ENCODE measurements at places on chromosomes 11 and 22. TPM values are rescaled to one million over a fixed set of nuclear protein-coding genes. Genes with fewer than 3 reads are reported as not detected.

DNA sequence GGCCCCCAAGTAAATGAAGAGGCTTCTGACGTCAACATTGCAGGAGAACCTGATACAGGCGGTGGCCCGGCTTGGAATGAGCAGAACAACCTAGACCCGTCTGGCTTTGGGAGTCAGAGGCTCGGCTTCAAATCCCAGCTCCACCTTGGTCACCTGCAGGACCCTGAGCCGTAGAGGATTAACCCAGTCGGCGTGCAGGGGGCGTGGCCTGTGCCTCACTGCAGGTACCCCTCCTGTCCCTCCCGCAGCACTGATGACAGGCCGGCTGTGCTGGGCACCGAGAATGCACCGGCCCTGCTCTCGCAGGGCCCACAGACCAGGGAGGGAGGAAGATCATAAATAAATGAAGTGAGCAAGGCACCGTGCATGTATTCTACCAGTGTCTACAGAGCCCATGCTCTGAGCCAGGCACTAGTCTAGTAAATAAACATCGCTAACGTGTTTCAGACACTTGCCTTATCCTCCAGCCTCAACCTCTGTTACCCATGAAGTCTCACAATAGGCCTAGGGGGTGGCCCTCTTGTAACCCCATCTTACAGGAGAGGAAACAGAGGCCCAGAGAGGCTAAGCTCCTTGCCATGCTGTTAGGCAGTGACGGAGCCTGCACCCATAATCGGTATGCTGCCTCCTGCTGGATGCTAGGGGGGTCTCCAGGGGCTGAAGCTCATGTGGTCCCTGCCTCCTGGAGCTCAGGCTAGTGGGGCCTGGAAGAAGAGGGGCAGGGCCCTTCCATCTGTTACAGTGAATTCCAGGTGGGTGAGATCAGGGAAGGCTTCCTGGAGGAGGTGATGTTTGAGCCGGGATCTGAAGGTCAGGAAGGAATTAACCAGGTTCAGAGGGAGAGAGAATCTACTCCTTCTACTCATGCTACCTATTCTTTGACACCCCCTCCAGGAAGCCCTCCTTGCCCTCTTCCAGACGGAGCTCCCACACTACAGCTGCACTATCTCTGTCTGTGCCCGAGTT lies 53.4 kb downstream of the RTL6 start:
- no peak overlapping the region for H3K27ac ChIP-seq
- no peaks in the 10 kb centered on the region for H3K27me3 ChIP-seq
- H3K4me3 ChIP-seq, result no peak overlapping the region

GRCh38 chr11:116379185-116379828 lies 393.5 kb downstream of the BUD13 start:
- no peaks in the 10 kb centered on the region for H3K27me3 ChIP-seq
- no peak for DNase-seq
- H3K4me3 ChIP-seq, result no peak overlapping the region

- H3K27me3 ChIP-seq, result no peaks in the 10 kb centered on the region
- H3K4me1 ChIP-seq, result peaks cover 10% of the 10 kb centered on the region
- no peak overlapping the region for H3K27ac ChIP-seq
Measured at GRCh38 chr11:87304412-87304811, 266.7 kb downstream of the TMEM135 start.

DNA sequence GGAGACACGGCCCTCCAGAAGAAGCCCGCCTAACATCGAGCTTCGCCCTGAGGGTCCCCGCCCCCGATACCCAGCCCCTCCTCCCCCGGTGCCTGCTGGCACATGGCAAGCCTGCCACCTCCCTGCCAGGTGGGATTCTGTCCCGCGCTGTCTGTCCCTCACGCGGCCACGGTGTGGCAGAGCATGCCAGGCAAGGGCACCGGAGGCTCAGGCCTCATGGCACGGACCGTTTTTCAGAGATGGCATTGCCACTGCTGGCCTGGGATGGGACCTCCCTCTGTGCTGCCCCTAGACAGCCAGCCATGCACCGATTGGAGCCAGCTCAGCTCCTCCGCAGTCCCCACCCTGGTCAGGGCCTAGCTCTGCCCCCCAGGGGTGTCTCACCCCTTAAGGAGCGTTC lies 19.4 kb downstream of the MRPL23 start:
- H3K36me3 ChIP-seq, result no peaks in the 10 kb centered on the region
- no peaks in the 10 kb centered on the region for H3K4me1 ChIP-seq
- H3K4me3 ChIP-seq, result no peak overlapping the region
- H3K27me3 ChIP-seq, result no peaks in the 10 kb centered on the region
- DNase-seq, result peak; percentile 5

GRCh38 chr11:103315248-103315647 lies 206.0 kb downstream of the DYNC2H1 start:
- no peak overlapping the region for H3K27ac ChIP-seq
- H3K4me1 ChIP-seq, result no peaks in the 10 kb centered on the region
- H3K36me3 ChIP-seq, result peaks cover 6% of the 10 kb centered on the region
- H3K4me3 ChIP-seq, result no peak overlapping the region

DNA sequence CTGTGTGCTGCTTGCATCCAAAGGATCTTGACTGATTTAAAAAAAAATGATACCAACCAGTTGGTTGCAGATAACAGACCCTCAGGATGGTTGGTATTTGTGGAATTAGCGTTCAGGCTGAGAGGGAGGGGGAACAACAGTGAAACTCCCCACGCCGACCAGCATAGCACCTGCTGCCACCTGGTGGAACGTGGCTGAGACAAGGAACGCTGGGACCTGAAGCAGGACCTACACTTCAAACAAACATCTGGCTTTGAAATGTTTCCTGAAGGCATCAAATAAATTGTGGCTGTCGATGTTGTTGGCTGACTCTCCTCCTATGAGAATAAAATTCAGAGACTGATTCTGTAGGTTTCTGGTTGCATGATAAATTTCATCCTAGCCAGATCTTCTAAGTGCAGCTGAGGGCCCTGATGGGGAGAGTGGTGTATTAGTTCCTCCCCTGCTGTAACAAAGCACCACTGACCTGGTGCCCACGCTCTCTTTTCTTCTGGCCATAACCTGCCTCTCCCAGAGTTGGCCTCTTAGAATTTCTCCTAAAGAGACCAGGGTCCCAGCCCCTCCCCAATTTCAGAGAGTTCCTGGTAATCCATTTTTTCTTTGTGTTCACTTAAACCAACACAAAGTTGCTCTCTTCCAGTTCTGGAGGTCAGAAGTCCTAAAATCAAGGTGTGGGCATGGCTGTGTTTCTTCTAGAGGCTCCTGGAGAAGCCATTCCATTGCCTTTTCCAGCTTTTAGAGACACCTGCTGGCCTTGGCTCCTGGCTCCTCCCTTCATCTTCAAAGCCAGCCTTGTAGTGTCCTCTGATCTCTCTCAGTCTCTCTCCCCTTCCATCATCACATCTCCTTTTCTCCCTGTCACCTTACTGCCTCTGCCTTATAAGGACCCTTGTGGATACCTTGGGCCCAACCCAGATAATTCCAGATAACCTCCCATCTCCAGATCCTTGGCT lies 17.3 kb downstream of the APOL2 start:
- no peak overlapping the region for H3K4me3 ChIP-seq
- no peaks in the 10 kb centered on the region for H3K27me3 ChIP-seq
- no peak overlapping the region for H3K27ac ChIP-seq
- no peak for DNase-seq
- no peaks in the 10 kb centered on the region for H3K4me1 ChIP-seq

DNA sequence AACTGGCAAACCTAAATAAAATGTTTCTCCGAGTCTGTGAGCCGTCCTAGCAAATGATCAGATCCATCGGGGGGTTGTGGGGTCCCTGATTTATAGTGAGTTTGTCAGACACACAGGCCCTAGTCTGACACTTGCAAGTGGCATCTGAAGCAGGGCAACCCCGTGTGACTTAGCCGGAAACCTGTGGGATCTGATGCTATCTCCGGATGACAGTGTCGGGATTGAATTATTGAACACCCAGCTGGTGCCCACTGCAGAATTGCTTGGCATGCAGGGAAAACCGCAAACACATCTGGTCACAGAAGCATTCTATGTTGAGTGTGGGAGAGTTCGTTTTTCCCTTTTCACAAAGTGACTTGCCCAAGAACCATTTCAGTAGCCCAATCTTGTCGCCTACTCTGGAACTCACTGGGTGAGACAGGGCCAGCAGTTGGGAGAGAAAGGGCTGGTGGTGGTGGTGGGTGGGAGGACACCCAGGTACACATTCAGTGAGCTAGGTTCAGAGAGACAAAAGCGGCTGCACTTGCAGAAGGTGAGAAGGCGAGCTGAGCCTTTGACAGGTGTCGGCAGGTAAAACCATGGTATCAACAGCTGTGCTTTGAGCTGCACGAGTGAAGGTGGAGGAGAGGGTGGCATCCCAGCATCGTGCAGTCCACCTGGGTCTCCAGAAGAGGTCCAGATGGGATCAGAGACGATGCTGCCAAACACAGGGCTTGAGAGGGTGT lies 33.7 kb upstream of the B3GAT1 start:
- H3K4me1 ChIP-seq, result no peaks in the 10 kb centered on the region
- peak; percentile 33 for DNase-seq
- no peak overlapping the region for H3K4me3 ChIP-seq
- H3K27ac ChIP-seq, result no peak overlapping the region
- H3K36me3 ChIP-seq, result no peaks in the 10 kb centered on the region

- no peak overlapping the region for H3K4me3 ChIP-seq
- H3K27ac ChIP-seq, result no peak overlapping the region
- no peaks in the 10 kb centered on the region for H3K4me1 ChIP-seq
- no peaks in the 10 kb centered on the region for H3K27me3 ChIP-seq
Measured at GRCh38 chr22:43550024-43550620, 138.3 kb downstream of the MPPED1 start.

DNA sequence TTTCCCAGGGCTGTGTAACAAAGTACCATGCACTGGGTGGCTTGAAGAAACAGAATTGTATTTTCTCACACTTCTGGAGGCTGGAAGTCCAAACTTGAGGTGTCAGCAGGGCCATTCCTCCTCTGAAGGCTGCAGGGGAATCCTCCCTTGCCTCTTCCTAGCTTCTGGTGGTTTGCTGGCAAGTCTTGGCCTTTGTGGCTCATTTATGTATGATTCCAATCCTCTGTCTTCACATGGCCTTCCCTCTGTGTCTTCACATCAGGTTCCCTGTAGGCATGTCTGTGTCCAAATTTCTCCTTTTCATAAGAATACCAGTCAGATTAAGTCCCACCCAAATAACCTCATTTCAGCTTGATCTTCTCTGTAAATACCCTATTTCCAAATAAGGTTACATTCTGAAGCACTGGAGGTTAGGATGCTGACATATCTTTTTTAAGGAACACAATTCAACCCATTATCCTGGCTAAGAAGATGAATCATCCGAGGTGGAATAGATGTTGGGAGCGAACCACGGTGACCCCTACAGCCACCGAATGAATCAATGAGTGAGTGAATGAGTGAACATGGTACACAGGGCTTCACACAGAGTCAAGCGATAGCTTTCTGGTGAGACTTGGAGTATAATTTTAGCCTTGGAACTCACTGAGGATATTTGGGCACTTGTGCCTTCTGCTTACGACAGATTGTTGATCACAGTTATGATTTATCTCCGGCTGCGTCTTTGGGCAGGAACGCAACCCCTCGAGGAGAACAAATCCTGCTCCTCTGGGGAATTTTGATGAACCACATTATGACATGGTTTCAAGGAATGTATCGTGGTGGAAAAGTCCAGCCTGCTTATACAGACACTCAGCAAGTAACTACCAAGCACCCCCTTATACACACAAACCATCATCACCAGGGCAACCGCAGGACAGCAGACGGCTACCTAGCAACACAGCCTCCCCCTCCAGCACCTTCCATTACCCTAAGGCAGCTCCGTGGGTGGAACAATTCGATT lies 34.3 kb upstream of the MICAL2 start:
- peak overlapping the region; percentile 91 for H3K27ac ChIP-seq
- H3K27me3 ChIP-seq, result no peaks in the 10 kb centered on the region
- no peak overlapping the region for H3K4me3 ChIP-seq
- peak; percentile 83 for DNase-seq
- H3K36me3 ChIP-seq, result no peaks in the 10 kb centered on the region
- H3K4me1 ChIP-seq, result peaks cover 30% of the 10 kb centered on the region

DNA sequence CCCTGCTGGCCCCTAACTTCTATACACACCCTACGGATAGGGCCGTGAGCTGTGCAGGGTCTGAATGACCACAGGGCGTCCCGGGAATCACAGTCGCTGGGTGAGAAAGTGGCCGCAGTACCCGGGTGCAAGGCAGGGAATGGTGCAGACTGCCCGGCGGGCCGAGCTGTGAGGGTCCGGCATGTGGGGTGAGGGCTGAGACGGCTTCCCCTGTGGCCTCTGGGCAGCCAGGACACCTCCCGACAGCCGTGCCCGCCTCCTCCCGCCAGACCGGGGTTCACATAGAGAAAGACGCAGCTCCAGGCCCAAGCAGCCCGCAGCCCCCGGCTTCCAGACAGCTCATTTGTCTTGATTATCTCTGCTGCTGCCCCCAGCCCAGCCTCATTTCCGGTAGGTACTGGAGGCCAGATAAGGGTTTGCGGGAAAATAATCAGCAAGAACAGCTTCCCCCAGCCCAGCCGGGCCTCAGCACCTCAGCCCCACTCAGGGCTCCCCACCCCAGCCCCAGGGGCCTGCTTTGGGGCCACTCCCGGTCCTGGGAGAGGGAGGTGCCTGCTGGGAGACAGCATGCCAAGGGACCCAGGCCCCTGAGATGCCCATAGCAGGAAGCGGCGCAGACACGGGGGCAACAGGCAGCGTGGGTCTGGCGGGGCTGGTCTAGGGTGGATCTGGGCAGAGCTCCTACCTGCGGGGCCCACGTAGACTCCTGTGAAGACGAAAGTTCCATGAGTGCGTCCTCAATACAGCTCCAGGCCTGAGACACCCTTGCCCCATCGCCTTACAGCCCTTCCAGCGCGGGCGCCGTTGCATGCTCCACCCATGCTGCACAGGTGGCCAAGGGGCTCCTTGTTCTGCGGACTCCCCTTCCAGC lies 123.1 kb downstream of the BRD1 start:
- H3K4me1 ChIP-seq, result no peaks in the 10 kb centered on the region
- no peak overlapping the region for H3K4me3 ChIP-seq
- DNase-seq, result no peak

DNA sequence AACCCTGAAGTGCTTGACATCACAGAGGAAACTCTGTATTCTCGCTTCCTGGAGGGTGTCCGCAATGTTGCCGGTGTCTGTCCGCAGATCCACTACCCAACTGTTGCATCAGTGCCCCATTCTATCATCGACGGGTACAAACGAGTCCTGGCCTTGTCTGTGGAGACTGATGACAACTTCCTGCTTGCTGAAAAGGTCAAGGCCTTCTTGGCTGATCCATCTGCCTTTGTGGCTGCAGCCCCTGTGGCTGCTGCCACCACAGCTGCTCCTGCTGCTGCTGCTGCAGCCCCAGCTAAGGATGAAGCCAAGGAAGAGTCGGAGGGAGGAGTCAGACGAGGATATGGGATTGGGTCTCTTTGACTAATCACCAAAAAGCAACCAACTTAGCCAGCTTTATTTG lies 42.9 kb upstream of the DAGLA start:
- DNase-seq, result no peak
- H3K27ac ChIP-seq, result no peak overlapping the region
- H3K4me3 ChIP-seq, result no peak overlapping the region
- no peaks in the 10 kb centered on the region for H3K36me3 ChIP-seq
- H3K4me1 ChIP-seq, result peaks cover 4% of the 10 kb centered on the region

Gene RIC3
- total RNA-seq, result 13.7 TPM

Gene SULT4A1
- total RNA-seq, result 1.9 TPM
